ENCODE measurements at places on chromosomes 12 and 14. TPM values are rescaled to one million over a fixed set of nuclear protein-coding genes. Genes with fewer than 3 reads are reported as not detected.

DNA sequence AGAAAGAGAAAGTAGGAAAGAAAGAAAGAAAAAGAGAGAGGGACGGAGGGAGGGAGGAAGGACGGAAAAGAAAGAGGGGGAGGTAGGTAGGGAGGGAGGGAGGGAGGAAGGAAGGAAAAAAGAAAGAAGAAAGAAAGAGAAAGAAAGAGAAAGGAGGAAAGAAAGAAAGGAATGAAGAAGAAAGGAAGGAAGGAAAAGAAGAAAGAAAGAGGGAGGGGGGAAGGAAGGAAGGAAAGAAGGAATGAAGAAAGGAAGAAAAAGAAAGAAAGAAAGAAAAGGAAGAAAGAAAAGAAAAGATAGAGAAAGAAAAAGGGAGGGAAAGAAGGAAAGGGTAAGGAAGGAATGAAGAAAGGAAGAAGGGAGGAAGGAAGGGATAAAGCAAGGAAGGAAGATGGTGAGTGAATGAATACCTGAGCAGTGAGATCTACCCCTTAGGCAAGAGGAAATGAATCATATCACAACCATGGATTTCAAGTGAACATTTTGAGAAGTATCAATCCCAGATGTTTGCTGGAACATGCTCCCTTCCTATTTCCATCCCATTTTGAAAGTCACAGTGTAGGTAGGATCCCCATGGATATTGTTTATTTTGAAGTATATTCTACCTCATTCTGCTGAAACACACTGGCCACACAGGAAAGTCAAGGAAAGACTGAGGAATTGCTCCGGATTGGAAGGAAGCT, 639.4 kb upstream of the TBX3 start:
- H3K4me1 ChIP-seq, result peaks cover 9% of the 10 kb centered on the region
- no peak overlapping the region for H3K27ac ChIP-seq
- H3K27me3 ChIP-seq, result no peaks in the 10 kb centered on the region
- no peaks in the 10 kb centered on the region for H3K36me3 ChIP-seq
- DNase-seq, result no peak
- H3K4me3 ChIP-seq, result no peak overlapping the region

DNA sequence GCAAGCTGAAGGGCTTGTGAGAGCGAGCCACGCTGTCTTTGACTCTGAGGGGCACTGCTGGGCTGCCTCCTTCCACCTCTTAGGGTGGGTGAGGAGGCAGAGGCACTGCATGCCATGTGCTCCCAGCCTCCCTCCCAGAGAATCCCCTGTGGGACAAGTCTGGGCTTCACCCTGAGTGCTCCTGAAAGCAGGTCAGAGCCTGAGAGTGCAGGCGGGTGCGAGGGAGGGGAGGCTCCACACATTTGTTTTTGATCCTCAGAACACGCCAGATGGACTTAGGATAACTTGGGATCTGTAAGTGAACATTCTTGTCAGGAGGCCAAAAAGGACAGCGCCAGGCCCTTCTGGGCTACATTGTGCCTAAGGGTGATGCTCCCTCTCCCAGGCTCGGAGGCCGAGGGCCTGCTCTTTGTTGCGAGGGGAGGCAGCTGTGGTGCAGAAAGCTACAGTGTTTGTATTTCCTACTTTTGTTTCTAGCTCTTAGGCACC, 155.4 kb downstream of the TMX1 start:
- H3K4me1 ChIP-seq, result peaks cover 17% of the 10 kb centered on the region
- peak; percentile 12 for DNase-seq
- no peaks in the 10 kb centered on the region for H3K36me3 ChIP-seq

GRCh38 chr12:70332236-70332635, 33.9 kb upstream of the KCNMB4 start:
- peak overlapping the region; percentile 76 for H3K27ac ChIP-seq
- DNase-seq, result no peak
- H3K27me3 ChIP-seq, result no peaks in the 10 kb centered on the region
- 0 out of 2 replicates have a peak, but pooled peaks cover 3% of the 10 kb centered on the region for H3K36me3 ChIP-seq
- no peak overlapping the region for H3K4me3 ChIP-seq
- peaks cover 60% of the 10 kb centered on the region for H3K4me1 ChIP-seq

The BICDL1 gene
- total RNA-seq, result 23.1 TPM

The B3GNT4 gene
- total RNA-seq, result 1.6 TPM

The STXBP6 gene
- total RNA-seq, result 3.5 TPM

The TOMM20L gene
- not detected for total RNA-seq

GRCh38 chr12:78145398-78145797, 314.7 kb downstream of the NAV3 start:
- no peaks in the 10 kb centered on the region for H3K27me3 ChIP-seq
- H3K36me3 ChIP-seq, result no peaks in the 10 kb centered on the region
- H3K27ac ChIP-seq, result no peak overlapping the region

GRCh38 chr14:49677643-49678042, 10.4 kb downstream of the POLE2 start:
- no peaks in the 10 kb centered on the region for H3K4me1 ChIP-seq
- H3K27ac ChIP-seq, result no peak overlapping the region
- DNase-seq, result peak; percentile 23

DNA sequence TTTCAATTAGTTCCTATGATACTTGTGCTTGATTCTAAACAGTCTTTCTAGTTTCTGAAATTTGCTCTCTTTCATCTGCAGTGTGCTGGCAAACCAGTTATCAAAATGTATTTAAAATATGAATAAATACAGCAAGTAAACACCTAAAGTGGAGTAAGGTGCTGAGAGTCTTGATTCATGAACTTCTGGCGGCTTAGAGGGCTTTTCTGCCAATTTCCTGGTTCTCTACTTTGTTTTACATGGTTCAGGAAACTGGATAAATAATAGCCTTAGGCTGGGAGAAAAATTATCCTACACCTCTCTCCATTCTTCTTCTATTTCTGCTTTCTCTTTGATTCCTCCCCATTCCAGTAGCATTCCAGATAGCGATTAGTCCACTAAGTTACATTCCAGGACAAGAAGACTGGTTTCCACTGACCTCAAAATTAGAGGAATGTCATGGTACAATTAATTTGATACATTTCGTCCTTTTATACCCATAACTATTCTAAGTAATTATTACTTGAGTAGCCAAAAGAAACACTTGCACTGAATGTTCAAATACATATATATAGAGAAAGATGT, 14.9 kb downstream of the ATP2B1 start:
- DNase-seq, result no peak
- H3K27ac ChIP-seq, result no peak overlapping the region
- H3K27me3 ChIP-seq, result no peaks in the 10 kb centered on the region
- peaks cover 25% of the 10 kb centered on the region for H3K4me1 ChIP-seq
- no peaks in the 10 kb centered on the region for H3K36me3 ChIP-seq
- no peak overlapping the region for H3K4me3 ChIP-seq

The CTSG gene
- not detected for total RNA-seq

The HOXC12 gene
- total RNA-seq, result not detected

GRCh38 chr12:7716381-7716780, 5.1 kb downstream of the DPPA3 start:
- H3K27ac ChIP-seq, result no peak overlapping the region
- H3K36me3 ChIP-seq, result no peaks in the 10 kb centered on the region
- H3K4me1 ChIP-seq, result peaks cover 36% of the 10 kb centered on the region

GRCh38 chr14:92565718-92566115, 52.1 kb downstream of the RIN3 start:
- H3K4me3 ChIP-seq, result no peak overlapping the region
- no peaks in the 10 kb centered on the region for H3K27me3 ChIP-seq
- peaks cover 9% of the 10 kb centered on the region for H3K36me3 ChIP-seq
- DNase-seq, result no peak
- H3K4me1 ChIP-seq, result no peaks in the 10 kb centered on the region

The SSTR1 gene
- total RNA-seq, result 1.9 TPM

DNA sequence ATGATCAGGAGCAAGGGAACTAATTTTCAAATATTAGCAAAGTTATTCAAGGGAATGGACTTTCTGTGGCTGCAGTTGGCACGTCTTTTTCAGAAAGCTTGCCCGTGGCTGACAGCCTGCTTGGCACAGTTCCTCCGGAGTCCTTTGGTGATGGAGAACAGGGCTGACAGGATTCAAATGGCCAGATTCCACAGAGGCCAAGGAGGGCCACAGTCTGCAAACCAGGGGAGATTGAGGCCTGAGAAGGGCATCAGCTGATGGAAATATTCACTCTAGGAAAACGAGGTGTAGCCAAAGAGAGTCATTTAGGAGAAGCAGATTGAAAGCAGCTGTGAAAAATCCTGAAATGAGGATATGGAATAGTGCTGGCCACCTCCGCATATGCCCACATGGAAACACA, 178.3 kb downstream of the EMP1 start:
- peaks cover 16% of the 10 kb centered on the region for H3K36me3 ChIP-seq
- no peak overlapping the region for H3K4me3 ChIP-seq
- H3K27ac ChIP-seq, result no peak overlapping the region
- DNase-seq, result no peak

The TESPA1 gene
- 0.25 TPM for total RNA-seq

DNA sequence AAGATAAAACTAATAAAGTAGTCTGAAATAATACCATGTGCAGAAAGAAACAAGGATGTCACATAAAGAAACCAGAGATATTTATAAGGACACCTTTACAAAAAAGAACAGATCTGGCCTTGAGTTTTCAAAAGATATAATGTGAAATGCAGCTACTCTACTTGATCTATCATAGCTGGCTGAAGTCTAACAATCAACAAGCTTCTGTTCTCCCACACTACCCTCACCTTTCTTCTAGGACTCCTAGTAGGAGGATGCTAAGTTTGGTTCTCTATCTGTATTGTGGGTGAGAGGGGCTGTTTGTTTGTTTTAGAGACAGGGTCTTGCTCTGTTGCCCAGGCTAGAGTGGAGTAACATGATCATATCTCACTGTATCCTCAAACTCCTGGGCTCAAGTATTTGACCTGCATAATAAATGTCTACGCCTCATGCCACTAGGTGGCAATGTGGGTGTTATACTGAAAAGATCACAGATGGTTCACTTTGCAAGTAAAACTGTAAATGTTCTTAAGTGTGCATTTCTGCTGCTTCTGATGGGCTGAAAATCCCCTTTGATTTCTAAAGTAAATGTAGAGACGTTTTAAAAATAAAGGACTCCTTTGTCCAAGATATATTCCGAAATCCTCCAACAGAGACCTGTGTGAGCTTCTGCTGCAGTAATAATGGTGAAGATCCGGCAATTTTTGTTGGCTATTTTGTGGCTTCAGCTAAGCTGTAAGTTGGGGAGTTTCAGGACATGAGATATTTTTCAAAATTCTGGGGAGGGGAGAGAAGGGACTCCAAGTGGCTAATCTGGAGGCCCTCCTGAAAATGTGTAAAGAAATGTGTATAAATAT, 269.3 kb downstream of the DAD1 start:
- DNase-seq, result peak; percentile 40
- peaks cover 3% of the 10 kb centered on the region for H3K4me1 ChIP-seq
- no peak overlapping the region for H3K4me3 ChIP-seq
- H3K27ac ChIP-seq, result no peak overlapping the region

The RIPK3 gene
- 0.37 TPM for total RNA-seq

GRCh38 chr14:94175011-94175745, 1.1 kb downstream of the PPP4R4 start:
- H3K27me3 ChIP-seq, result peaks cover 50% of the 10 kb centered on the region
- peak; percentile 46 for DNase-seq
- H3K4me1 ChIP-seq, result peaks cover 37% of the 10 kb centered on the region
- H3K36me3 ChIP-seq, result no peaks in the 10 kb centered on the region
- H3K4me3 ChIP-seq, result peak overlapping the region; percentile 88
- H3K27ac ChIP-seq, result no peak overlapping the region

The FLRT2 gene
- total RNA-seq, result 9.4 TPM

GRCh38 chr12:59070322-59070933, 150.1 kb upstream of the LRIG3 start:
- no peaks in the 10 kb centered on the region for H3K27me3 ChIP-seq
- no peak overlapping the region for H3K4me3 ChIP-seq
- no peaks in the 10 kb centered on the region for H3K36me3 ChIP-seq
- no peaks in the 10 kb centered on the region for H3K4me1 ChIP-seq

The LRTM2 gene
- 0.66 TPM for total RNA-seq

The C3AR1 gene
- not detected for total RNA-seq

GRCh38 chr14:98897605-98898309, 374.2 kb downstream of the BCL11B start:
- DNase-seq, result no peak
- H3K36me3 ChIP-seq, result no peaks in the 10 kb centered on the region
- peaks cover 20% of the 10 kb centered on the region for H3K27me3 ChIP-seq
- H3K27ac ChIP-seq, result no peak overlapping the region
- H3K4me3 ChIP-seq, result no peak overlapping the region

- no peak overlapping the region for H3K27ac ChIP-seq
- no peaks in the 10 kb centered on the region for H3K27me3 ChIP-seq
- H3K4me1 ChIP-seq, result peaks cover 11% of the 10 kb centered on the region
- DNase-seq, result no peak
- H3K4me3 ChIP-seq, result no peak overlapping the region
- no peaks in the 10 kb centered on the region for H3K36me3 ChIP-seq
Observed at GRCh38 chr12:14186193-14186502, 179.3 kb upstream of the ATF7IP start.

DNA sequence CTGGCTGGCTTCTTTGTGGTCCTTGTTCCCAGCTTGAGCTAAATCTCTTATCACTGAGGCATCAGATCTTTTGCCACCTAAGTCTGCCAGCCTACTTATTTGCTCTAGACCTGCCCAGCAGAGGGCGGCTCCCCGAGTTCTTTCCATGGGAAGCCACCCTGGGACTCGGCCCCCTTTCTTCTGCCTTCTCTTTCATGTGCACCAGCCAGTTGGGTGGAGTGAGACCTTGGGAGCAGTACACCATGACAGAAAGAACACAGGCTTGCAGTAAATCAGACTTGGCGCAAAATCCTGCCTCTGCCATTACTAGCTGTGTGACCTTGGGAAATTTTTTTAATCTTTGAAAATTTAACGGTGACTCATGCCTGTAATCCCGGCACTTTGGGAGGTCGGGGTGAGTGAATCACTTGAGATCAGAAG, 7.4 kb downstream of the SMAGP start:
- no peak overlapping the region for H3K27ac ChIP-seq
- no peaks in the 10 kb centered on the region for H3K36me3 ChIP-seq
- H3K4me3 ChIP-seq, result no peak overlapping the region
- DNase-seq, result peak; percentile 63
- no peaks in the 10 kb centered on the region for H3K27me3 ChIP-seq
- peaks cover 11% of the 10 kb centered on the region for H3K4me1 ChIP-seq

The CFAP73 gene
- 0.30 TPM for total RNA-seq

DNA sequence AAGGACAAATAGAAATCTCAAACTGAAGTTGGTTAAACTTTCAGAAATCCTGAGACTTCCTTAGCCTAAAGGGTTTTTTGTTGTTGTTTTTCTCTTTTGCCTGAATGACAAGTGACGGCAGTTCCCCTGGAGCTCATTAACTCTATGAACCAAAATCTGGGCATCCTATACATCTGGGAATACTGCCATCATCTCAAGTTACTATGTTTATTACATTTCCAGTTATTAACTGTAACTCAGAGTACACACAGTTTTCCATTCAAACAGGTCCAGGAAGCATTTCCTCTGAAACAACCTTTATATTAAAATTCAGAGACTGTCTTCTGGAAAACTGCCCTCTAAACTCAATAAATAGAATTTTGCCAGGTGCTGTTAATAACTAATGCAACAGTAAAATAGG, 55.6 kb upstream of the CDKL1 start:
- peaks cover 41% of the 10 kb centered on the region for H3K36me3 ChIP-seq
- H3K27me3 ChIP-seq, result no peaks in the 10 kb centered on the region
- no peak for DNase-seq
- peaks cover 5% of the 10 kb centered on the region for H3K4me1 ChIP-seq
- H3K27ac ChIP-seq, result no peak overlapping the region
- no peak overlapping the region for H3K4me3 ChIP-seq

- no peak overlapping the region for H3K4me3 ChIP-seq
- H3K36me3 ChIP-seq, result peaks cover 5% of the 10 kb centered on the region
- no peak for DNase-seq
Observed at GRCh38 chr12:65606008-65606766, 218.1 kb upstream of the HMGA2 start.

Measured in WTC11 (cell line).